ENCODE measurements at places on chromosomes 7 and 10.

GRCh38 chr7:70679661-70680060, 452.3 kb upstream of the GALNT17 start:
- DNase-seq = no peak

DNA sequence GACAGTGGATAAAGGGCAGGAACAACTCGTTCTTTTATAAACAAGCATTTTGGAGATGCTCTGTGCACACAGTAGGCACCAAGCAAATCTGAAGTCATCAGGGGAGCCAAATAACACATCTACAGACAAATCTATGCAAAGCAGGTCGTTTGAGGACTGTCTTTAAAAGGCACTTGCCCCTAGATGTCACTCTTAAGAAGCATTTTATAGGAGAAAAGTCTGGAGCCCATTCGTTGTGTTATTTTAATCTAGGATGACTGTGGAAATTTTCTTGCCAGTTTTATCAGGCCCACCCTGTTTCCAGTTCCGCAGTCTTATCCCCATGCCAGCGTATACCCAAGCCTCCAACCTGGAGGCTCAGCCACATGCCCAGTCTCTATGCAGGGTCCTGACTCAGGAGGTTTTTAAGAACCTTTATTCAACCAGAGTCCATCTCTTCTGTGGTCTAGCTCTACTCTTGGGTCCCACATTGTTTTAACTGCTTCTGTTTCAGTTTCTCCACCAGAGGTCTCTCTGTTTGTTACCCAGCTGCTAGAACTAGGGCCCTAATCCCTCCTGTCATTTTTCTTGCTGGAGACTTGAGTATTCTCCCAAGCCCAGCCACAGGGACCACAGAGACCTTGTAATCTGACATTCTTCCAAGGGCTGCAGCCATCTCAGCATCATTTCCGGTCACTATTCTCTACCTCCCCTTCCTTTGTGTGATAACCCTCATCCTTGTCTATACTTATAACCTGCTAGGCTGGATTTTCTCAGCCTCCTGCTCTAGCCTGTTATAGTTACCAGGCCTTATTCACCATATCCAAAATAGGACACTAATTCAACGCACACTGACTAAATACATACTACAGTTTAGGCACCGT, 26.7 kb downstream of the PIK3CG start:
- no peak for DNase-seq

DNA sequence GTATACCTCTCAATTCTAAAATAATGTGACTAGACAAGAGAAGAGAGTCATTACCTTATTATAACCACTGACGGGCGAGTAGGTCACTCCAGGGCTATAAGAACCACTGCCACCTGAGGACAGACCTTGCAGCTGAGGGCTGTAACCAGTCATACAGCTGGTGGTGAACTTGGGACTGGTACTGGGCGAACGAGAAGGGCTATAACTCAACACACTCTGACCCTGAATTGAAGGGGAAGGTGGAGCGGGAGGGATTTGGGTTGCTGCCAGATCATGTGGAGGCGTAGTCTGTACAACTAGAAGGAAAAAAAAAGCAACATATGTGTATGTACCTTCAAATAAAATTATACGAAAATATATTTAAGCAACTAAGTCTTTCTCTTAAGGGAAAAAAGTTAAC, 3.4 kb downstream of the TMEM209 start:
- DNase-seq = no peak

DNA sequence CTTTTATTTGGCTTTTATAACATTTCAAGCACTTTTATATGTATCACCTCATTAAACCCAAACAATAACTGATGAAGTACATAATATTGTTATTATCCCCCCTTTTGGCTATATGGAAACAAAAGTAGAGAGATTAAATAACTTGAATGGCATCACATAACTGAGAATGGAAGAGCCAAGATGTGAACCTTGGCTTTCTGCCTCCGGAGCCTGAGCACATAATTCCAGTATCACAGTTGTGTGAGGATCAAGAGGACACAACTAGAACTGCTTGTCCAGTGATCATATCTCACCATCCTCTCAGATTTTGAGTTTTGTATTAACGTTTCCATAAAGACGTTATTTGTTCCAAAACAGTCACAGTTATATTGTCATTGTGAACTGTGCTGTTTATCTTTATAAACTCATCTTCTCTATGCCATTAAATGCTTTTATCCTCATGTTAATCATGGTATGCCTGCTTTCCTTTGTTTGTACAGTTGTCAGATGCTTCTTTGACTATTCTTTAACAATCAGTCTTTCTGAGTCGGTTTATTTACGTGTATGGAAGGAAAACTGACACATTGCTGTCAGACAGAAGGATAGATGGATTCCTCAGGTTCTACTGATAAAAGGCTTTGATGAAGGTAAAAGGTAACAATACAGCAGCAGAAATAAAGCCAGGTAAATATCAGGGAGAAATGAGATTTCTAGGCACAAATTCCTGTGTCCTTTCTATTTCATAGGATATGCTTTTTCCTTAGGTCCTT, 92.0 kb upstream of the FAM13C start:
- no peak for DNase-seq

Measured in nucleus accumbens (tissue), 56 donors.